ENCODE measurements at places on chromosomes 7 and 10.

- no peak for DNase-seq
These were observed 51.8 kb upstream of the MRLN start for GRCh38 chr10:59805014-59805413.

GRCh38 chr7:105304040-105304895 lies 84.5 kb downstream of the SRPK2 start:
- no peak for DNase-seq

- DNase-seq, result no peak
These were observed 80.5 kb downstream of the ABI1 start for GRCh38 chr10:26780106-26780792.

DNA sequence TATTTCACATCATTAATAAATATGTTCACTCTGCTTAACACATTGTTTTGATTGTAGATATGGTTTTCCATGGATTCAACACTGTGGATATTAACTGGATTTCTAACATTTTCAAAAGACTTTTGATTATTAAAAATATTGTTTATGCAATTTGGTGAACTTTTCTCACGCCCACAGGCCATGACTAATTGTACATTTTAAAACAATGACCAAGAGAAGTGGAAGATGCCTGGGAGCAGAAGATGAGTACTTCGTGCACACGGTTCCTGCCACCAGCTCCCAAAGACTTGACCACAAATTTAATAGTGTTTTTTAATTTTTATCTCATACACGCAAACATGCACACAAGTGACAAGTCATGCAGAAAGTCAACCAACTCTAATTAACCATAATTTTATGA lies 451.0 kb upstream of the ADARB2 start:
- DNase-seq, result no peak

GRCh38 chr10:127910464-127910770 lies 3.5 kb downstream of the PTPRE start:
- DNase-seq, result no peak

- DNase-seq, result no peak
These were observed 312.8 kb upstream of the PRKCQ start for GRCh38 chr10:6892864-6893263.

GRCh38 chr7:84784450-84784849 lies 402.4 kb downstream of the SEMA3D start:
- DNase-seq, result no peak

DNA sequence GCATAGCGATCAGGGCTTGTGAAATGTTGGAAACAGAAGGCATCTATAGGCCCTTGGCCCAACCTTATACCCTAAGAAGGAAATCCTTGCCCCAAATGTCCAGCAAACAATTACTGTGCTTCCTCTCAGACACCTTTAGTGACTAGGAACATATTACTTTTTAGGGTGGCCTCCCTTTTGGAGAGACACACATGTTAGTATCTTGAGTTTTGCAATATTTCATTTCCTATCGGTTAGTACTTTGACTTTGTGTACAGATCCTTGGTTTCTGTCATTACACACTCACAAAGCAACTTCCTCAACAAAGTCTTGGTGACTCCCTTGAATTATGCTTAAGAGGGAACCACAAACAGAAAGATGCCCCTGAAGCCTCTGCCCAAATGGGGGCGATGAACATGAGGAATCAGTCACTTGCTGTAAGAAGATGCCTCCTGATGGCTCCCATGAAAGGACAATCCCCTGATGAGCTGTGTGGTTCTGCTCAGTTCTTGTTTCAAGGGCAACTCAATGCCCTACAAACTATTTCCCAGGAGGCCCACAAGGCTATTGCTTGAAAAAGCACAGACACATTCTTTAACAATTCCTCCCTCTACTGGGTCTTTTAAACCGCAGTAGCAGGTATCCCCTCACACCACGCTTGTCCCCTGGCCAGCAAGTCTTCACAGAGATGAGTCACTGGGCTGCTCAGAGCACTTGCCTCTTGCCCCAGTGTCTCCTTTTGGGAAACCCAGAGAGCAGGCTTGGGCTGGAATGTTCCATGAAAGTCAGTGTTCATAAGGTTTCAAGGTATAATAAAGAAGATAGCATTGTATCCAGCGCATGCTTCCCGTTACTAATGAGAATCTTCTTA lies 196.2 kb downstream of the FANK1 start:
- DNase-seq, result no peak

All from stimulated activated CD4-positive, alpha-beta T cell treated with anti-CD3 and anti-CD28 coated beads, TNF-alpha, amount 100 ng/mL, for 4 hours (primary cell).